ENCODE measurements at places on chromosomes 11 and 22. TPM values are rescaled to one million over a fixed set of nuclear protein-coding genes. Genes with fewer than 3 reads are reported as not detected.

Gene CFAP68
- 25.3 TPM for total RNA-seq

Gene EHF
- total RNA-seq = not detected

Gene OR52N5
- not detected for total RNA-seq

Gene CARD18
- total RNA-seq = not detected

GRCh38 chr11:122137078-122137793 is 21.2 kb upstream of the BLID start:
- H3K4me3 ChIP-seq = no peak overlapping the region
- no peak for DNase-seq
- H3K27me3 ChIP-seq = no peaks in the 10 kb centered on the region
- H3K27ac ChIP-seq = no peak overlapping the region
- no peaks in the 10 kb centered on the region for H3K36me3 ChIP-seq
- no peaks in the 10 kb centered on the region for H3K4me1 ChIP-seq

DNA sequence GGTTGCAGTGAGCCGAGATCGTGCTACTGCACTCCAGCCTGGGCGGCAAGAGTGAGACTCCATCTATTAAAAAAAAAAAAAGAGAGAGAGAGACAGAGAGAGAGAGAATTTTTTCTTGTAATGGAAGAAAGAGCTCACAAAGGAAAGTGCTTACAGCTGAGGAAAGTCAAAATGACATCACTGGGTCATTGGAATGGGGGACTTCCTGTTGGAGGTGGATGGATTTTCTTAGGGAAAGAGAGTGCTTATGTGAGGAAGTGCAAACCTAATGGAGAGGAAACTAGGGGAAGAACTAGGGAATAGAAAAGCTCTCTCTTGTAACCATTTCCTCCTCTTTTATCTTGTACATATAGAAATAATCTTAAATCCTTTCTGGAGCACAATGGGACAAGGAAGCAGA is 6.3 kb upstream of the PIWIL4 start:
- DNase-seq = no peak
- H3K27ac ChIP-seq = no peak overlapping the region
- H3K27me3 ChIP-seq = no peaks in the 10 kb centered on the region
- peaks cover 4% of the 10 kb centered on the region for H3K4me1 ChIP-seq

DNA sequence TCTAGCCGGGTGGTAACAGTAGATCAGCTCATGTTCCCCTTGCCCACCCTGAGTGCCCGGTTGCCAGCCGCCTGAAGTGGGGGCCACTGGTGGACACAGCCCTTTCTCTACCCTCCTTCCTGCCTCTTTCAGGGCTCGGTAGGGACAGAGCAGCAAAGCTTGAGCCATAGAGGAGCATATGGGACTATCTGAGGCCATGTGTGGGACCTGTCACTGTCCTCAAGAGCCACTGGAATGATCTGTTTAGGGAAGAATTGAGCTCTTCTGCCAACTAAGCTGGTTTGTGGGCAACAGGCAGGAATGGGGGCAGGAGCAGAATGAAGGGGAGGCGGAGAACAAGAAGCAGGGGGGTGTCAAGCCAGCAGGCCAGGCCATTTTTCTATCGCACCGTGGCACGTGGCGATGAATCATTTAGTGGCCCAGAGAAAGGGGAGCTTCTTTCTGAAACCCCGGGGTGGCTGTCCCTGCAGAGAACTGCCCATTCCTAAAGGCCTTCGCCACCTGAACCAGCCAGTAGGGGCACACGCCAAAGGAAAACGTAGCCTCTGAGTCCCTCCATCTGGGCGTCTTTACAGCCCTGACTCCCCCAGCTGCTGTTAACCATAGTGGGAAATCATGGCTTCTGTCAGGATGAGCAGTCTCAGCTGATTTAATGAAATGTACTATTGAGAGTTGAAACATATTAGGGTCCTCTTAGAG is 8.8 kb downstream of the ASPHD2 start:
- H3K27ac ChIP-seq = no peak overlapping the region
- H3K27me3 ChIP-seq = no peaks in the 10 kb centered on the region
- no peak for DNase-seq
- no peaks in the 10 kb centered on the region for H3K4me1 ChIP-seq

- peaks cover 8% of the 10 kb centered on the region for H3K27me3 ChIP-seq
- H3K36me3 ChIP-seq = no peaks in the 10 kb centered on the region
- no peak overlapping the region for H3K4me3 ChIP-seq
- no peak overlapping the region for H3K27ac ChIP-seq
- DNase-seq = no peak
Observed at GRCh38 chr22:26404851-26405421, 24.1 kb upstream of the ASPHD2 start.

DNA sequence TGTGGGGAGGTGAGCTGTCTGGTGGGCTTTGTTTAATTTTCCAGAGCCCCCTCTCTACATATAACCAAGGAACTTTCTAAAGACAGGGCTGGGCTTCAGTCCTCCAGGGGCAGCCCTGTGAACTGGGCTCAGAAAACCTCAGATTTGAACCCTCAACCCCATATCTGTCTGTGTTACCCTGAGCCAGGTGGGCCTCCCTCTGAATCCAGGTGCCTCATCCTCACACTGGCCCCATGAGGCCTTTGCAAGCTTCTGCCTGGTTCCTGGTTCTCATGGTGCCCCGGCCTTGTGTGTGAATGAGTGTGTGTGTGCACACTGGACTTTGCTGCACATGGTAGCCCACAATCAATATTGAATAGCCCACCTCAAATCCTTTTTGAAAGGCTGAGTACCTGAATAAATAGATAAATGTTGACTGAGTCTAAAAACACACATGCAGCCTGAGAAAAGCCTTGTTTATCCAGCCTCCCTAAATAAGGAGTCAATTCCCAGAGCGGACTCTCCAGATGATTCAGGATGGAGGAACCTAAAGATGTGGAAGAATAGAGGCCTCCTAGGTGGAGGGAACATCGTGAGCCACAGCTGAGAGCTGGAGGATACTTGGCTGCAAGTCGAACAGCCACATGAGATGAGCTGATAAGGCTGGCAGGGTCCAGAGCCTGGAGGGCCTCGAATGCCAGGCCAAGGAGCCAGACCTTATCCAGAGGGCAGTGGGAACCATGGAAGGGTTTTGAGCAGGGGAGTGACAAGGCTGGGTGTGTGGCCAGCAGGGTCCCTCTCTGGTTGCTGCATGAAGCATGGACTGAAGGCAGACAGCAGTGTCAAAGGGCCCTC is 28.1 kb upstream of the P2RY2 start:
- DNase-seq = no peak
- no peaks in the 10 kb centered on the region for H3K27me3 ChIP-seq
- no peak overlapping the region for H3K27ac ChIP-seq
- no peak overlapping the region for H3K4me3 ChIP-seq
- no peaks in the 10 kb centered on the region for H3K4me1 ChIP-seq

- H3K4me3 ChIP-seq = no peak overlapping the region
- H3K36me3 ChIP-seq = no peaks in the 10 kb centered on the region
- no peak overlapping the region for H3K27ac ChIP-seq
- H3K4me1 ChIP-seq = peaks cover 8% of the 10 kb centered on the region
- H3K27me3 ChIP-seq = no peaks in the 10 kb centered on the region
- DNase-seq = no peak
Observed at GRCh38 chr11:7530013-7530640, 16.3 kb downstream of the PPFIBP2 start.

Measured in tibial nerve (tissue), 4 donors.